Activated CD4-positive, alpha-beta memory T cell treated with anti-CD3 and anti-CD28 coated beads for 36 hours (primary cell): ENCODE measurements at places on chromosomes 5 and 9.
A peak's percentile ranks its signal among the peaks of the same experiment; 100 is the strongest.

DNA sequence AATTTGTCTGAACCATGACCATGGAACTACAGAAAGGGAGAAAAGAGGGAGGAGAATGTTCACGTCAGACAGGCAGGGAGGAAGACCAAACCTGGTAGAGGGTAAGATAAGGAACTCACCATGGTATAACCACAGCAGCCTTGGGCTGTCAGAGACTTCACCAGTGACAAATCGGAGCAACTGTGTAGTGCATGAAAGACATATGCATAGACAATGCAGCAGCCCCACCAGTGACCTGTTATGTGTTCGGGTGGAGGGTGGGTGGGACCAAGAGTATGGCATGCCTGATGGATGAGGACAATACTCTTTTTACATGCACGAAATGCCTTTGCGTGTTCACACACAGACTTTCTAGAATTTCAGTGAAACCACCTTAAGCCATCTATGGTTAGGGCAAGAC is 221.8 kb upstream of the RASEF start:
- no peak for DNase-seq

DNA sequence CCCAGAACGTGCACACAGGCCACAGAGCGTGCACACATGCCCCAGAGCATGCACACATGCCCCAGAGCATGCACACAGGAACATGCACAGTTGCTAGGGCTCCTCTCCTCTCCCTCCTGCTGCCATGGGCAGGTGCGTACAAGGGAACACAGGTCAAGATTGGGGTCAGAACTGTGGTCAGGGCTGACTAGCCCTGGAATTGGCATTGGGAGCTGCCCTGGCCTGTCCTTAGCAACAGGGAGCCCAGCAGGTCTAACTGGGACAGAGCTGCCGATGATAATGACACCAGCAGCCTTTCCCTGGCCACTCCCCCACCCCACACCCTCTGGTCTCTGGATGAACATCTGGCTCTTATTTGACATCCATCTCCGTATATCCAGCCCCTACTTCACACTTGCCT is 8.0 kb downstream of the PCDH1 start:
- no peak for DNase-seq

DNA sequence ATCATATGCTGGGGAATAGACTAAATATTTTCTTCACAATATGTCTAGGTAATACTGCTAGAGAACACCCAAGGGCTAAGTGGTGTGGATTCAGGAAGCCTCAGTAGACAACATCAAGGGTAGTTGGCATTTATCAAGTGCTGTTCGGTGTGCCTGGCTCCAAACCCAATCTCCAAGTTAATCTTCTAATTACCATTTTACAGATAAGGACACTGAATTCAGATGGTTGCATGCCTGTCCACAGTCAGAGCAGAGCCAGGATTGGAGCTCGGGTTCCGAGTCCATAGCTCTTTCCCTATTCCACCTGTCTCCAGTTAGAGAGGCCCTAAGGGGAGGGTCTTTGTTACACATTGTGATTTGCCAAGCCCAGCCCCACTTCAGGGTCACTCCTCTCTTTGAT is 58.2 kb downstream of the FGF18 start:
- DNase-seq, result no peak

DNA sequence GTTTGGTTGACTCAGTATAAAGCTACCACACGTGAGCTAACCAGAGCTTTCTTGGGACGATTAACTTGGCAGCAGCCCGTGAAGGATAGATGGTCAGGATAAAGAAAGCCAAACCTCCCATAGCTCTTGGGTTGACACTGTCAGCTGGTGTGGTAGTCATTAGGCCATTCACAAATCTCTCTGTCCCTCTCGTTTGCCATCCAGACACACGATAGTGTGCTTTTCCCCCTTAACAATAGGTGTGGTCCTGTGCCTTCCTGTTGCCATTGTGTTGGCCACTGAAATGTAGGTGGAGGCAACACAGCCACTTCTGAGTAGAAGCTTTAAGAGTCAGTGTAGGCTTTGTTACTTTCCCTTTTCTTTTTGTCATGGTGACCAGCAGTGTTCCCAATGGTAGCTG is 11.7 kb downstream of the OR13J1 start:
- no peak for DNase-seq

DNA sequence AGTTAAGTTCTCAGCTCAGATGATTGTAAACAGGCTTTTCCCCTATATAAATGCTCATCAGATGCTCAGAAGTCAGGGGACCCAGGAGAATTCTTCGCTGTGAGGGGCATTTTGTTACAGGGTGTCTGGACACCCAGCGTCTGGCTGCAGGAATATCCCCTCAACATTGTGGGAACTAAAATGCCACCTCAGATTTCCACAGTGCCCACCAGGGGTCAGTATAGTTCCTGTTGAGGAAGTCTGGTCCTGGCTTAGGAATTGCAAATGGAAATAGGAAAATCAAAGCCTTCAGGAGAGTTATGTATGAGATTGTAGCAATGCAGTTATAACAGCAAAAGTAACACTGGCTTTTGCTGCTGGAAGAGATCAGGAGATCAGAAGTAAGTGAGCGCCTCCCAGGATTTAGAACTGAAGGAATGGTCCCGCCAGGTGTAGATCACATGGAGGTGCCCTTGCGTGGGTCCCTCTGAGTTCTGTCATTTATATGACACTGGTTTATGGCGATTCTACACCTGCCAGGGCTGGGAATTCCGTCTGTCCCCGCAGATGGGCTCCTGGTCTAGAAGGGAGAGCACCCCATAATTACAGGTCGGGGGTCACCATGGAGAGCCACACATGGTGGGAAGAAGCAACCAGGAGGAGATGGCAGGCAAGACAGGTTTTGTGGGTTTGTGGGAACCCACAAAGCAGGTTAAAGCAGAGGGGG is 47.1 kb upstream of the CTSL start:
- DNase-seq, result peak; percentile 45

DNA sequence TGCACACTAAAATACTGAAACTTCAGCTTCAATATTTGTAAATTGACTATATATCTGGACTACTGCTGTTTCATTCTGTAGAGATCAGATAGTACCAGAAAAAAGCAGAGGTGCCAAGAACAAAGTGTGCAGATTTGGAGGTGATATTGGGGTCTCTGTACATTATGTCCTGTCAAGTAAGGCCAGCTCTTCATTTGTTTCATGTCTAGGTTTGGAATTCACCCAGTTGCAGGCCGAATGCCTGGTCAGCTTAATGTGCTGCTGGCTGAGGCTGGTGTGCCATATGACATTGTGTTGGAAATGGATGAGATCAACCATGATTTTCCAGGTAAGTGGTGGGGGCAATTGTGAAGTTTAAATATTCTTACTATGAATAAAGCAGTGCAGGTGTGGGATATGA is 96.9 kb downstream of the NNT start:
- DNase-seq, result no peak

GRCh38 chr5:20360263-20360662 is 372.3 kb upstream of the CDH18 start:
- DNase-seq, result no peak

DNA sequence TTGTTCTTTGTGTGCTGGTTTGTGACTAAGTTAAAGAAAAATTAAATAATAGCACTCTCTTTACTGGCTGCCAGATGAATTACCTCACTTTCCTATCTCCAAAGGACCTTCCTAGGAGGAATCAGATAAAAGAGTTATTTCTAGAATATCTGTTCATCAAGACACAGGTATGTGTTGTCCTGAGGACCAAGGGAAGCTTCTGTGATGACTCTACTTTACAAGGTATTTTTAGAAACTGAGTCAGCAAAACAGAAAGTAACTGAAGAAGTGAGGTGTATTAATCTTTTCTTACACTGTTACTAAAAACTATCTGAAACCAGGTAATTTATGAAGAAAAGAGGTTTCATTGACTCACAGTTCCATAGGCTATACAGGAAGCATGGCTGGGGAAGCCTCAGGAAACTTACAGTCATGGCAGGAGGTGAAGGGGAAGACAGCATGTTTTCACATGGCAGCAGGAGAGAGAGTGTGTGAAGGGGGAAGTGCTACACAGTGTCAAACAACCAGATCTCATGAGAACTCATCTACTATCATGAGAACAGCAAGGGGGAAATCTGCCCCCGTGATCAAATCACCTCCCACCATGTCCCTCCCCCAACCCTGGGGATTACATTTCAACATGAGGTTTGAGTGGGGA is 189.2 kb upstream of the DMAC1 start:
- no peak for DNase-seq

- no peak for DNase-seq
Measured at GRCh38 chr9:111622626-111623025, 8.5 kb upstream of the DNAJC25 start.

DNA sequence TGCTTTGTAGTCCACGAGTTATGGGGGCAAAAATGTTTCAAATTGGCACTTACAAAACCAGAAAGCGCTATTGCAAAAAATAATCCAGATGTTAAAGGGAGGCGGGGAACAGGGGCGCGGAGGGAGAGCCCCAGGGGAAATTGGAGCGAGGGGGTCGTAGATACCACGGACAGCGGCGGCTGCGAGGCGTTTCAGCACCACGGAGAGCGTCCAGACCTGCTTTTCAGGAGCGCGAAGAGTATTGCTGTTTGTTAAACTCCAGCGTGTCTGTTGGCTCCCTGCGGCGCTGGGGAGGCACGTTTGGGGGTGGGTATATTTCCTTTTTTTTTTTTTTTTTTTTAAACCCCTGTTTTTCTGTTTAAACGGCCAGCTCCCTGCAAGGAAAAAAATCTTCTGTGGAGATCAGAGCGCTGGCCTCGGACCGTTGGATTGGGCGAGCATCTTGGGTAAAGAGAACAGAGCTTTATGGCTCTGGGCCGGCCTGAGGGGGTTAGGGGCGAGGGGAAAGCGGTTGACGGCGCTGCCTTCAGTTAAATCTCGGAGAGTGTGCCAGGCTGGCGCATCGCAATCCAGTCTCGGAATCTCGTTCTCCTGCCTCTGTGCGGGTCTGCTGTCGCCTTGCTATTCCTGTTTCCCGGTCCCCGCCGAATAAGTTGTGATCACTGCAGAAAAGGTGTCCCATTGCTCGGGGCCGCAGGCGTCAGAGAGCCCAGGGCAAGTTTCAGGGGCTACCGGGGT is at the start of gene GLRA1:
Gene GLRA1 (minus strand): TSS at position 288 of the 738 bp plus-strand sequence. CDS start 302 bp downstream, outside the sequence.
- peak; percentile 61 for DNase-seq

DNA sequence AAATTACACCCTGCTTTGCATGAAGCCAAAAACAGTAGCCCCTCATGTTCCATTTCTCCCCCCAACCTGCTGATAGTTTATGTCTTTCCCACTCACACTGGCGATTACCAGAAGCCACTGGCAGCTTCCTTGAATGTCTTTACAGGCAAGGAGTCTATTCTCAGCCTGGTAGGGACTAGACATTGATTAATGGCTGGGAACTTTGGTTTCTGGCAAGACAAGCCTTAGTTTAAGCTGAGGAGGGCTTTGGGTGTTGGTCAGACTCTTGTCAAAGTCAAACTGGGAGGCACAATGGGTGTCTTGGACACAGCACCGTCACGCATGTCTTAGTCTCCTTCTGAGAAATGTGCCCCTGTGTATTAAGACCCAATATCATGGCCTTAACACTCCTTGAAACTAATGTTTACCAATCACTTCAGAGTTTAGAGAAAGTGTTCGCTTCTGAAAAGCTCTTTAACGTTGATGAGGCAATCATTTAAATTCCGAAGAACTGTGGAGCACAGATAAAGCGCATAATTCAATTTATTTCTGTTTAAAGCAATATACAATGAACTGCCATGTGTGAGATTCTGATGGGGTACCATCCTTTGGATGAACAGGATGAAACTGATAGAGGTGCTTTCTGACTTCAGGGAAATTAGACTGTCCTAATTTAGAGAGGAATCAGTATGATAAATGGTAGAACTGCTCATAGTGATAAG is 53.9 kb upstream of the CPEB4 start:
- DNase-seq, result no peak

GRCh38 chr5:31944684-31945445 is 229.3 kb downstream of the GOLPH3 start:
- no peak for DNase-seq

- no peak for DNase-seq
Measured at GRCh38 chr9:72444435-72444834, 77.0 kb upstream of the TMC1 start.

GRCh38 chr5:85017261-85017660 is 632.6 kb upstream of the EDIL3 start:
- no peak for DNase-seq

DNA sequence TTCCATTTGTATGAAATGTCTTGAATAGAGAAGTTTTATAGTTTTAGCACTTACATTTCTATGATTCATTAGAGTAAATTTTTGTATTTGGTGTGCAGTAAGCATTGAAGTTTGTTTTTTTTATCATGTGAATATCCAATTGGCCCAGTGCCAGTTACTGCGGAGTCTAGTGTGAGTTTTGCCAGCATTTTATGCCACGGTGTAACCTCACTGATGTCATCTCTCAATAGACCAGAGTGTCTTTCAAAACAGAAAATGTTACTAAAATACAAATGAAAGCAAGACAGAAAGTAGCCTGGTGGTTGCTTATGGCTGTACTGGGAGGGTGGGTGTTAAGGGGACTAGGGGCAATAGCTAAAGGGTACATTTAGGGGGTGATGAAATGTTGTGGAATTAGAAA is 62.8 kb downstream of the IPPK start:
- DNase-seq, result no peak

DNA sequence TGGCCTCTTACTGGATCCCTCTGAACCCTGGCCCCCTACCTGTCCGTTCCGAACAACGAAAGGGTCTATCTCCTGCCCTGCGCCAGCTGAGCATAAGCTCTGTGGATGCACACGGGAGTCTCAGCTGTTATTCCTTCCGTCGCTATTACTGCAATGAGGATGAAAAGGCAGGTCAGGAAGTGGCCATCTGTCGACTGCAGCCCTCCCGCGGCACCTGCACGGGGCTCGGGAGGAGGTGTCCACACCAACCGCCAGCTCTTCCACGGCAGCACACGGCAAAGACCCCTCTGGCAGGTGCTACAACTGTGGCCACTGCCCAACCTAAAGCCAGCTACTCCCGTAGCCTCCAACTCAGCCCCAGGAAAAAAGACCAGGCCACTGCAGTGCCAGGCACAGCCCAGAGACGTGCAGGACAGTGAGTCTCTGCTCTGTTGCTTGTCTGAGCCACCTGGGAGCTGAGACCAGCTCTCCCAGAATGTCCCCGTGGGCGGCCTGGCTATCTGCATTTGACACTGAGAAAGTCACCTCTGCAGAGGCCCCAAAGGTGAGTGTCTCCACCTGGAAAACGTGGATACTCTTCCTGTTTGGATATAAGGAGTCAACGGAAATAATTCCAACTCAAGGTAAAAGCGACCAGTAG is 19.1 kb downstream of the CAMSAP1 start:
- DNase-seq, result no peak

DNA sequence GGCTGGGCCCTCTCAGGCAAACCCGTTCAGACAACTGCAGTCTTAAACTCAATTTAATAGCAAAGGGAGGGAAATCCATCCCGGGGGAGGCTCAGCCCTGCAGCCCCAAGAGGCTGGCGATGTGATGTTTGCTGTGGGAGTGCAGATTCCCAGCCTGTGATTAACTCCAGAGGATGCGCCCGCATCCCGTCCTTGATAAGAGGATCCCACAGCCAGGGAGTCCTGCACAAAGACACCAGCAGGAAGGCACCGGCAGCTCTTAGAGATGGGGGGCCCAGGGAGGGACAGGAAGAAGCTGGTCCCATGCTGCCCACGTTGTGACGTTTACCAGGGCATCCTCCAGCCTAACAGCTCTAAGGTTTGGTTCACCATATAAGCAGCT is 64.7 kb downstream of the MRPL36 start:
- no peak for DNase-seq

- no peak for DNase-seq
Measured at GRCh38 chr5:887947-888637, 4.5 kb downstream of the BRD9 start.
